Type B pancreatic cell (in vitro differentiated cells): ENCODE measurements at places on chromosomes 3 and 15.

GRCh38 chr15:33526532-33526931 is 215.8 kb downstream of the RYR3 start:
- no peak for DNase-seq

GRCh38 chr3:73535931-73536330 is 88.8 kb downstream of the PDZRN3 start:
- no peak for DNase-seq

- DNase-seq, result no peak
Observed at GRCh38 chr3:194321693-194322640, 29.2 kb downstream of the CPN2 start.

DNA sequence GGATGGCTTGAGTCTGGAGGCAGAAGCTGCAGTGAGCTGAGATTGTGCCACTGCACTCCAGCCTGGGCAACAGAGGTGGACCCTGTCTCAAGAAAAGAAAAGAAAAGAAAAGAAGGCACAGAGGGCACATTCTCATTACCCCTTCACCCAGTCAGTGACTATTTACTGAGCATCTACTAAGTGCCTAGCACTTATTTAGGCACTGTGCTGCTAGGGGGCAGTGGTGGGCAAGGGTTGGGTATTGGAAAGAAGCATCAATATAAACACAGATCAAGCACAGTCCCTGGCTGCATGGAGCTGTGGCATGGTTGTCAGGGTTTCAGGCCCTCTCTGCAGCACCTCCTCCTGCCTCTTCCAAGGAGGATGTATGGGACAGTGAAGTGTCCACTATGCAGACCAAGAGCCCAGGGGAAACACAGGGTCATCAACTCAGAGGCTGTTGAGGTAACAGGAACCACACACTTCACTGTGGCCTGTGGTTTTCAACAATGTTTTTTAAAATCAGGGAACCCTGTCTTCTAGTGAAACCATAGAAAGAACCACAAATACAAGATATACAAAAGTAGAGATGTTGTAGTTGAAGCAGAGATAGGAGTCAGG is 138.5 kb downstream of the RAB11A start:
- DNase-seq, result no peak

- DNase-seq, result no peak
Observed at GRCh38 chr3:186166036-186166435, 57.1 kb upstream of the ETV5 start.

- no peak for DNase-seq
Observed at GRCh38 chr15:67070150-67070549, 4.7 kb downstream of the SMAD3 start.

GRCh38 chr3:34844323-34844620 is 795.1 kb upstream of the ARPP21 start:
- no peak for DNase-seq

DNA sequence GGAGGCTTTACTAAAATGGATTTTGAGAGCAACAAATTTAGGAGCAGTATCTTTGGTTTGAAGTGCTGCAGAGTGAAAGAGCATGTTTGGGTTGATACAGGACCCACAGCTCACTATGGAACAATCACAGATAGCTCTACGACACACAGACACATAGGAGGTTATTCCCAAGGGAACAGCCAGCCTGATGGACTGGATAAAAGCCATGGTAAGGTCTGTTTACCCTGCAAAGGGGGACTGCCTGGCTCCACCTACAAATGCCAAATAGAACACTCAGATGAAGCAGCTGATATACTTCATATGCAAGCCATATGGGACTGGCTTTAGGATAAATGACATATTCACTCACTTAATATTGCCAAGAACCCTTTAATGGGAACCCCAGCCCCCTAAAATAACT is 75.4 kb downstream of the CDC25A start:
- no peak for DNase-seq

- no peak for DNase-seq
Observed at GRCh38 chr3:188754267-188754666, 417.5 kb upstream of the TPRG1 start.

DNA sequence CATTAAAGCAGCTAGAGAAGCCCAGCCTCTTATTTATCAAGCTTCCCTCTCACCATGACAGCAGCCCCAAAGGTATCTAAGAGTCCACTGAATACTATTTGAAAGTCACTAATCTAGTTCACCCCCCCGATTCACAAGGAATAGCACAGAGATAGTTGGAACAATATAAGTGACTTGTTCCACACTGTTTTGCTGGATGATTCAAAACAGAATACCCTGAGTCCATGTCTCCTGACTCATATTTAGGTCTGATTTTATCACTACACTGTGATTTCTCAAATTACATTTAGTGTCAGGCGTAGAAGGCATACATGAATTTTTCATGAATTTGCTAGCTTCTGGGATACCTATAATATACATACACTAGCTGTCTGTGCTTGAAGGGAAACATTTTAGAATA is 18.7 kb upstream of the EOGT start:
- DNase-seq, result no peak

DNA sequence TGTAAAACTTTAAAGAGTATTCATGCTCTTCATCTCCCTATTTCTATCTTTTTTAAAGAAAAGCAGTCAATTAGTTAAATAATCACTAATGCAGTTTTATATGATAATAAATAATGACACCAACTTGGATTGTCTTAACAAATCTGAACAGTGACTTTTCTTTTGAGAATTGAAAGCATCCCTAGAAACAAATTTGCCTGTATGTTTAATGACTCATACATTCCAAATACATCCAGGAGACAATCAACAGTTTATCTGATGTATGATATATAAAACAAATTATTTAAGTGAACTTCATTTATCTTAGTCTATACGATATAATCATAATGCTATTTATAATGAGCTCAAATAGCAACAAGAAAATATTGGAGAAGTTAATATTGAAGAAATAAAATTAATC is 78.0 kb downstream of the ALCAM start:
- DNase-seq, result no peak

DNA sequence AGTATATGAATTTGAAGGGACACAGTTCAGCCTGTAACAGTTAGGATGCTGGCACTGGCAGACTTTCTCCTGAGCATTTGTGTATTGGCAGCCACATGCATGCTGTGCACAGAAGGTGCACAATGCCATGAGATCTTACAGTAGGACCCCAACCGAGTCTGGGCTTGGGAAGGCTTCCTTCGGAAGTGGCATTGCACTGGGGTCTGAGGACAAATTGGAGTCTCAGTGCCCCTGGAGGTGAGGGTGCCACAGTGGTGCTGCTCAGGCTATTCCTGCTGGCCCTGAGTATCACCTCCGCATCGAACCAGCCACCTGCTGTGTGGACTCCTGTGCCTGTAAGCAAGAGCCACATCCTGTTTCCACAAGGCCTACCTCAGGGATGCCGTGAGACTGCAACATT is 99.5 kb downstream of the DNAJB8 start:
- DNase-seq, result no peak

DNA sequence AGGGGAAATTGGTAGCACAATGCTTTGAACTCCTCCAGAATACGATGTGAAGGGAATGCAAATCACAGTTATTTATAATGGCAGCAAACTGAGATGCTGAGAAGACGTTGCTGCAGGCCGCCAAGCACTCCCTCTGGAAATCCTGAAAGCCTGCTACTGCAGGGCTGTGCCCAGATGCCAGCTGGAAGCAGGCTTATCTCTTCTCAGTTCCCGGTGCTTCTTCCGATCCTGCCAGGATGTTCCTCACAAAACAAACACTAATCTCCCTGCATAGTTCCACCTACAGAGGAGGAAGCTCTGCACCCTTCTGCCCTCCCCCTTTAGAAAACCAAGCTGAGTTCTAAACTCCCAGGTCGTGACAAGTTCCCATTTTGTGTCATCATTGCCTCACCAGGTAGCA is 201.7 kb upstream of the BCL6 start:
- no peak for DNase-seq

DNA sequence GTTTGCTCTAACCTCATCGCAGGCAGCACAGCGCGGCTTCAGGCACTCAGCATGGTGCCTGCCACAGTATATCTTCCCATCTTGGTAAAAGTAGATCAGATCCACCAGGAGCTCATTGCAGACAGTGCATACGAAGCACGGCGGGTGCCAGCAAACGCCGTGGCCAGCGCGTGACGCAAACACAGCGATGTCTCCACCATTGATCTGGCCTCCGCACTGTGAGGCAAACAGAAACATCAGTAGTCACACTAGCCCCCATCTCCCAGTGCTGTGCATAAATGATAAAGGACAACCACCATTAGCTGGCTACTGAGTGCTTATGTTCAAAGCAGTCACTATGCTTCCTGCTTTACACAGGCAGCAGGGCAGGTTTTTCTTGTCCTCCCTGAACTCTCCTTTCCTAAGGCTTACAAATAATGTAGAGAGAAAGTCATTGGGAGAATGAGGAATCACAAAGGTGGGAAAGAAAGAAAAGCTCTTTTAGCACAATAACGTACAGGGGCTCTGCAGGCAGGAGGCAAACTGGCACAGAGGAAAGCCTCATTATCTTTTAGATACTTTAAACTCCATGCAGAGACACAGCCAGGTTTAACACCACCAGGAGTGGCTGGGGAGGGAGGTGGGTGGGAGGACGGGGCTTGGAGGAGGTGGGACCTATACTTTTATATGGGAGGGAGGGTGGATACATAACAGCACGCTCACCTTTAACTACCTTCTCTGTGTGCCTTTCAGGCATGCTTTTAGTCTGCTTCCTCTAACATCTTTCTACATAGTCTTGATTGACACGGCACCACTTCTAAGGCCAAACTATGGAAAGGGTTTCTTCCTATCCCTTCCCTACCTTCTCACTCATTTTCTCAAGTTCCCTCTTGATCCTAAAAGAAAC is 67.9 kb downstream of the PRICKLE2 start:
- DNase-seq, result no peak

GRCh38 chr3:62154457-62155148 is 218.7 kb downstream of the FEZF2 start:
- no peak for DNase-seq

DNA sequence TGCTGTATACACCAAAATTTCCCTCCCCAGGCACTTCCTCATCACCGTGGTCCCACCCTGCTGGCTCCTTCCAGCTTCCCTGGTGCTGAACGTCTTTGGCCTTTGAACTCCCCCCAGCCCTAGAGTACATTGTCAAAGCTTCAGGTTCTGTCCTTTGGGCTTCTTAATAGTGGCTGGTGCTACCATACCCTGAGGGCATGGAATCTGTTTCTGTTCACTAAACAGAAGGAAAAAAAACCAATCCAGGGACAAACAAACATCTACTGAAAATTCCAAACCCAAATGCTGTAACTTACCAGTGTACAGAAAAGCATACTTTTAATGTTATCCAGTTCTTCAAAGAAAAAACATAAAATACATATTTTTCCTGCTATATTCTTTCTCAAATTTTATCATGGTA is 148.7 kb downstream of the MYLK start:
- DNase-seq, result no peak

GRCh38 chr3:69360690-69361089 is 25.2 kb downstream of the FRMD4B start:
- DNase-seq, result no peak
